ENCODE measurements at places on chromosomes 12 and 14.

- no peak for DNase-seq
Observed at GRCh38 chr14:100428727-100429126, 105.6 kb downstream of the SLC25A47 start.

- no peak for DNase-seq
Observed at GRCh38 chr12:94059394-94060368, 88.7 kb upstream of the PLXNC1 start.

DNA sequence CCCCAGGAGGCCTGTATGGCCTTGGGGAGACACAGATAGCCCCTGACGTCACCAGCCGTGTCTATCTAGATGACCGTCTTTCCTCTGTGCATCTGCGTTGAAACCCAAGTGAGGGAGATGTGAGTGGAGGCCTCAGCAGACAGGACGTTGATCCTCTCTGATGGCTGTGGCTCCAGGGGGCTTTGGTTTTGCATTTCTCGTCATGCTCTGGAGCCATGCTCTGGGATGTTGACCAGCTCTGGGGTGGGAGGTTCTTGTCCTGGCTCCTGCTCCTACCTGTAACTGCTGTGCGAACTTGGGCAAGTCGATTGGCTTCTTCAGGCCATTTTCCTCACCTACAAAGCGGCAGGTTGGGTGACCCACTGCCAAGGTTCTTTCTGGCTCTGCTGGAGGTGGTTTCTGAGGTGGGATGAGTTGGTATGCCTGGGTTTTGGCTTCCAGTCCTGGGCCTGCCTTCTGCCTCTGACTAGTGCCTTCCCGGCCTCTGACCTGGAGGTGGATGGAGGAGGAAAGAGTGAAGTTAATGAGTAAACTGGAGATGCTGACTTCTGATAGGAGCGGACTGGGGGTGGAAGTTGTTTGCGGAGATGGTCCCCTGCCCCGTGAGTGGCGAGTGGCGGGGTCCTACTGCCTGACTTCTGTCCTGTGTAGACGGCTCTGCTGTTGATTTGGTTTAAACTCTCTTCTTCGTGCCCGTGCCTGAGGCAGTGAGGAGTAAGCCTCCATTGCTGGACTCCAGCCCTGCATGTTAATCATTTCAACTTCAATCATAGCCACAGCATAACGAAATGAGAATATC is 8.4 kb downstream of the TSPAN9 start:
- no peak for DNase-seq

DNA sequence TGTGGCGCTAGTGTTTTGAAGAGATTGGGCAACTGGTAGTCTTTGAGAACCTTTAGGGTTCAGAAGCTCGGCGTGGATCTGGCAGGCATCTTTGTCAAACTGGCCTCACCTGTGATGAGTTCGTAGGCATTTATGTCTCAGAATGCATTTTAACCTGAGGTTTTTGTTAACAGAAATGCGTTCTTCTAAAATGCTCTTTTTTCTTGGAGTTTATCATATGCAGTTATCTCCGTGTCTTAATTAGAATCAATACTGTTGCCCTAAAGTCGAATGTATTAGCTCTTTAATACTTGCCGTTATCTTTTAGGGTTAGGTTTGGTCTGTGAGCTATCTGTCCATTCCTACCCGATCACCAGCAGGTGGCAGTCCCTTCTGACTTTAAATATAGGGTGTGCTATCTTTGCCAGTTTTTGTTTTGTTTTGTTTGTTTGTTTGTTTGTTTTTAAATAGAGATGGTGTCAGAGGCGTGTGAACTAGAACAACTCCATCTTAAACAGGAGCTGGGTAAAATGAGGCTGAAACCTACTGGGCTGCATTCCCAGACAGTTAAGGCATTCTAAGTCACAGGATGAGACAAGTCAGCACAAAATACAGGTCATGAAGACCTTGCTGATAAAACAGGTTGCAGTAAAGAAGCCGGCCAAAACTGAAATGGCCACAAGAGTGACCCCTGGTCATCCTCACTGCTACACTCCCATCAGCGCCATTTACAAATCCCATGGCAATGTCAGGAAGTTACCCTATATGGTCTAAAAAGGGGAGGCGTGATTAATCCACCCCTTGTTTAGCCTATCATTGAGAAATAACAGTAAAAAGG is 1.4 kb downstream of the ATF1 start:
- DNase-seq, result no peak

DNA sequence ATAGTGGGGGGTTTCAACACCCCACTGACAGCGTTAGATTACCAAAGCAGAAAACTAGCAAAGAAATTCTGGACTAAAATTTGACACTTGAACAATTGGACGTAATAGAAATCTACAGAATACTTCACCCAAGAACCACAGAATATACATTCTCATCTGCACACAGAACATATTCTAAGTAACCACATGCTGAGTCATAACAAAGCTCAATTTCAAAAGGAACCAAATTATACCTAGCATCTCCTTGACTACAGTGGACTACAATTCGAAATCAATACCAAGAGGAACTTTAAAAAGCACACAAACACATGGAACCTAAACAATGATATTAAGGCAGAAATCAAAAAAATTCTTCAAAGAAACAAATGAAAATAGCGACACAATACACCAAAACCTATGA is 871.6 kb upstream of the MDGA2 start:
- DNase-seq, result no peak

- DNase-seq, result no peak
Observed at GRCh38 chr14:61406198-61406597, 84.8 kb downstream of the PRKCH start.

DNA sequence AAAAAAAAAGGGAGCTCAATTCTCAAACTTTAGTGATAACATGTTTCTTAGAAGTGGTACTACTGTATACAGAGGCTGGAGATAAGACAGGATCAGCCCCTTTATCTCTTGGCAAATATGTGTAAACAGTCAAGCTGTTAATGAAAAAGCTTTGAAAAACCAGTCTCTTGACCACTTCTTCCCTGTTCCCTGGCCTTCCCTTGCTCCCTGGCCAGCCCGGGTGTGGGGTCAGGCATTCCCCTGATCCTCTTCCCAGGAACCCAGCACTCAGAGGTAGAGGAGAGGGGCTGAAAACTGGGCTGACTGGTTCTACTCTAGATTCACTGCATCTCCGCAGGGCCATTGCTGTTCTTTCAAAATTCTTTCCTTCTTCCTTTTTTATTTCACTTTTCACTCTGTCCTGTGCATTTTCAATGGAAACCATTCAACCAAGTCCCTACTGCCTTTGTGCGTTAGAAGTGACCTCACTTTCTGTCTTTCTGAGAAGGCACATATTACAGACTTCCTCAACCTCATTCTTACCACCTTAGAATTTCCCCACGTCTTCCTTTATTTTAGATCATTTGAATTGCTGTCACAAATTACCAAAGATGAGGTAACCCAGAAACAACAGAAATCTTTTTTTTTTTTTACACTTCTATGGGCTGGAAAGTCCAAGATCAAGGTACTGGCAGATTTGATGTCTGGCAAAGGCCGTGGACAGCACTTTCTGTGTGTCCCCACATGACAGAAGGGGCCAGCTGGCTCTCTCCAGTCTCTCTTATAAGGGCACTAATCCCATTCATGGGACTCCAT is 5.7 kb downstream of the GNG2 start:
- no peak for DNase-seq

- no peak for DNase-seq
Observed at GRCh38 chr14:104650057-104650980, 39.1 kb upstream of the INF2 start.

- DNase-seq, result no peak
Observed at GRCh38 chr12:6347367-6348338, 5.8 kb upstream of the TNFRSF1A start.

- no peak for DNase-seq
Observed at GRCh38 chr14:49427117-49427516, 159.1 kb downstream of the RPS29 start.

DNA sequence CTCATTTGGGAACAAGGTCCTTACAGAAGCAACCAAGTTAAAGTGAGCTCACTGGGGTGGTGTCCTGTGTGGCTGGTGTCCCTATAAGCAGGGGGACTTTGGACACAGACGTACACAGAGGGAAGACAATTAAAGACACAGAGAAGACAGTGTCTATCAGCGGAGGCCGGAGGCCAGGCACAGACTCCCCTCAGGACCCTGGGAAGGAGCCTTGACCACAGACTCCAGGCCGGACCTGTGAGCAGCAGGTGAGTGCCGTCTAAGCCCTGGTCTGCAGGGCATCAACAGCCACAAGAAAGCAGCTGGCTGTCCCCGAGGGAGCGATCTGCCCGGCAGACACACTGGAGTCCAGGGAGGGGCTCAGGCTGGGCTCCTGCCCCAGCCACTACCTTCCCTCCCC is 219.1 kb upstream of the C14orf180 start:
- no peak for DNase-seq

DNA sequence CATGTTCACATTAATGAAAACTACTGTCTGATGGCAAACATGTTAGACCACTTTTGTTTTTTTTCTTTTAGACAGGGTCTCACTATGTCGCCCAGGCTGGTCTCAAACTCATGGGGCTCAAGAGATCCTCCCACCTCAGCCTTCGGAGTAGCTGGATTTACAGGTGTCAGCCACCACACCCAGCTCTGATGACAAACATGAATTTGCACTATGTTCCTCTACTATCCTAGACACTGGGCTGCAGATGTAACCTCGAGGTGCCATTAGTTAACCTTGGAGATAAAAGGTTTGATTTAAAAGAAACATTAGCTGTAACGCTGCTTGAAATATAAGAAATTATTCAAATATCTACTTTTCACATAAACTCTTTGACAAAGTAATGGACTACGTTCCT is 8.1 kb downstream of the VPS37B start:
- DNase-seq, result no peak

DNA sequence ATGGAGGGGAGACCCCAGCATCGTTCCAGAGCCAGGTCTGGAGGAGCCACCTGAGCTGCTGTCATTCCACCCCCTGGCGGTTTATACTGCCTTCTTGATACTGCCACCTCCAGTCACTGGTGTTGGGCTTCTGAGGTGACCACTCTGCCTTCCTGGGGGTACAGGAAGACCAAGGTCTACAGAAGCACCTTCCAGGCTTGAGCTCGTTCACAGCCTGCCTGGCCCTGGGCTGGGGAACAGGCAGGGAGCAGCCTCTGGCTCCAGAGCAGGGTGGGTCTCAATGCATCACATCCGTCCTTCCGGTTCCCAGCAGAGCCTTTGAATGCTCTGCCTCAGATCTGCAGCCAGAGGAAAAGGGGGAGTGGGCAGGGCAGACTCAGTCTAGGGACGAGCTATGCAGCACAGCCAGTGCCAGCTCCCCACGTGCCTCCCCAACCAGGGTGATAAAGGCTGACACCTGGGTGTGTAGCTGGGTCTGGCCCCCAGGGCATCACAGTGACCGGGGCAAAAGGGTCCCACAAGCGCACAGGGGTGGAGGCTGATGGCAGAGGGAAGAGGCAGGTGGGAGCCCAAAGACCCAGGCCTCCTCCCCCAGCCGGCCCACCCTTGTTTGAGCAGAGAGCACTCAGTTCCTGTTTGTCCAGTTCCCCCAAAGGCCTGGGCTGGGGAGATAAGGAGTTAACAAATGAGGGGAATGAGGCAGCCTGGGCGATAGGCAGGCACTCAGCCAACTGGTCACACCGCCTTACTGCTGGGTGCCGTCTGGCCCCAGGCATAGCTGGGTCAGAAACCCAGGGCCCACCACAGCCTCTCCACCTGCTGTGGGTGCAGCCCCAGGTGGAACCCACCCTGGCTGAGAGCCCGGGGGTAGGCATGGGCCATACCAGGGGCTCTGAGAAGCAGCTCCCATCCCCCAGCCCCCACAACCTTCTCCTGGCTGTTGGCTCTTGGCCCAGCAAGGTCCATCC is 17.1 kb downstream of the DEGS2 start:
- no peak for DNase-seq

DNA sequence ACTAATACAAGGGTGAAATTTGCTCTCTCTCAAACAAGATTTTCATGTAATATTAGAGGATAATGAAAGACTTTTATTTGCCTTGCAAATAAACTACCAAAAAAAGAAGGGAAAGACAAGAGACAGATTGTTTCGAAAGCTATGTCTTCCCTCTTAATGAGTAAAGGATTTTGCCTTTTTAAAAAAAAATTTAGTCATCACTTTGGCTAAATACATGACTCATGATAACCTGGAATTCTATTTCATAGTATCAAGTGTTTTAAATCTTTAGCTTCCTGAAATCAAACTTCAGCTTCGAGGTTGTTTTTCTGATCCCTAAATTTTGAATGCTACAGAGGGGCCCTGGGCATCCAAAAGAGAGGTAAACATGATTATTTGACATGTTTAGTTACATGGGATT is 144.4 kb downstream of the CCDC59 start:
- no peak for DNase-seq

DNA sequence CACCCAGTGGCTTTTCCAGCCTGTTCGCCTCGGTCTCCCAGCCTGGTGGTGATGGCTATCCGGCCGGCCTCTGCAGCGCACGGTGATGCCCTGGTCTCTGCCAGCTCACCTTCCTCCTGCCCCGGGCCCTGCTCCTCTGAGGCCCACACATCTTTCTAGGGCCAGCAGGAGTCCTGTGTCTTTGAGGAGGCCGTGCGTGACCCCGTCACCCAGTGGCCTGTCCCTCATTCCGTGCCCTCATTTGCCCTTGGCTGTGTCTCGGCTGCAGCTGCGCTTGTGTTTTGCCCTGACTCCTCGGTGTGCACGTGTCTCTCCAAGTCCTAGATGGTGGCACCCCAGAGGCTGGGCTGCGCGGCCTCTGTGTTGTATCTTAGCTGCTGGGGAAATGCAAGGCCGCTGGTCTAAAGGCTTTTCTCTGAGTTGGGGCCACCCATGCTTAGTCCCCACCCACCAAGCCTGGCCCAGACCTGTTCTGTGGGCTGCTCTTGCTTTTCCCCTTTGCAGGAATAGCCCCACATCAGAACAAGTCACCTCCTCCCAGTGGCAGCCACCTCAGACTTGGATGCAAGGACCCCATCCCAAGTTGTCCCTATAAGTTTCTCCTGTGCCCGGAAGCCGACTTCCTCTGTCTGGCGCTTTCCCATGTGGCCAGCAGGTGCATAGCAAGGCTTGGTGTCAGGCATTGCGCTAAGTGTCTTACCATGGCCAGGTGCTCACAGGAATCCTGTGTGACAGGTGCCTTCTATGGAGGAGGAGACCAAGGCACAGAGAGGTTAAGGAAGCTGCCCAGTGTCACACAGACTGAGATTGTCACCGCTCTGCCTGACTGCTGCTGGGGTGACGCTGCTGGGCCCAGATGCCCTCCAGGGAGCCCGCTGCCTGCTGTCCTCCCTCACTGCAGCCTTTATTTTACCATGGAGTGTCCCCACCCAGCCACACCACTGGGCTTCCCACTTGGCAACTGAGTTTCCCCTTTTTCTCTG is 64.5 kb downstream of the TSPAN9 start:
- no peak for DNase-seq

DNA sequence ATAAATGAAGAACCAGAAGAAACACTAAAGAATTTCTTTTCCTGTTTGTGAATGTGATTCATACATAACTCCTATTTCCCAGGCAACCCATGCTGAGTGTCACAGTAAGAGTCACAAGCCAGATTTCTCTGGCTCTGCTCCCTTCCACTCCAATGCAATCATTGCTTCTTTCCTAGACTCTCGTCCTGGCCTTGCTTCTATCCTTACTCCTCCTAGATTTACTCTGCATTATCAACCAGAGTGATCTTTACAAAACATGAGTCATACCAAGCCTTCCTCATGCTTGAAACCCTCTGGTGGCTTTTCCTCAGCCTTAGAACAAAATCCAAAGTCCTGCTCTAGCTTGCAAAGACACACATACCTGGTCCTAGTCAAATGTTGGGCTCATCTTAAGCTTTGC is 13.3 kb downstream of the IL22 start:
- no peak for DNase-seq

GRCh38 chr14:30162066-30162465 is 234.4 kb upstream of the PRKD1 start:
- DNase-seq, result no peak

- no peak for DNase-seq
Observed at GRCh38 chr12:124713436-124714082, 146.1 kb upstream of the NCOR2 start.
